ENCODE measurements at places on chromosomes 7 and 10. TPM values are rescaled to one million over a fixed set of nuclear protein-coding genes. Genes with fewer than 3 reads are reported as not detected.

PIP gene
- total RNA-seq, result not detected

ACTL6B gene
- total RNA-seq, result not detected

GRM8 gene
- not detected for total RNA-seq

TMEM184A gene
- 23.9 TPM for total RNA-seq

GPR85 gene
- 1.1 TPM for total RNA-seq

CDH23 gene
- total RNA-seq, result 0.35 TPM

DPYSL4 gene
- total RNA-seq, result 0.14 TPM

ANKRD26 gene
- 2.2 TPM for total RNA-seq

AKR1B15 gene
- total RNA-seq, result 0.21 TPM

Measured in airway epithelial cell (primary cell).